Upper lobe of right lung (tissue), 1 donor: ENCODE measurements at places on chromosomes 12 and 14. TPM values are rescaled to one million over a fixed set of nuclear protein-coding genes. Genes with fewer than 3 reads are reported as not detected.

- peak overlapping the region; percentile 67 for H3K27ac ChIP-seq
- H3K4me1 ChIP-seq: peaks cover 51% of the 10 kb centered on the region
- peak overlapping the region; percentile 46 for H3K4me3 ChIP-seq
- H3K27me3 ChIP-seq: no peaks in the 10 kb centered on the region
- H3K36me3 ChIP-seq: peaks cover 42% of the 10 kb centered on the region
These were observed 5.8 kb downstream of the PHB2 start for GRCh38 chr12:6964605-6965025.

DNA sequence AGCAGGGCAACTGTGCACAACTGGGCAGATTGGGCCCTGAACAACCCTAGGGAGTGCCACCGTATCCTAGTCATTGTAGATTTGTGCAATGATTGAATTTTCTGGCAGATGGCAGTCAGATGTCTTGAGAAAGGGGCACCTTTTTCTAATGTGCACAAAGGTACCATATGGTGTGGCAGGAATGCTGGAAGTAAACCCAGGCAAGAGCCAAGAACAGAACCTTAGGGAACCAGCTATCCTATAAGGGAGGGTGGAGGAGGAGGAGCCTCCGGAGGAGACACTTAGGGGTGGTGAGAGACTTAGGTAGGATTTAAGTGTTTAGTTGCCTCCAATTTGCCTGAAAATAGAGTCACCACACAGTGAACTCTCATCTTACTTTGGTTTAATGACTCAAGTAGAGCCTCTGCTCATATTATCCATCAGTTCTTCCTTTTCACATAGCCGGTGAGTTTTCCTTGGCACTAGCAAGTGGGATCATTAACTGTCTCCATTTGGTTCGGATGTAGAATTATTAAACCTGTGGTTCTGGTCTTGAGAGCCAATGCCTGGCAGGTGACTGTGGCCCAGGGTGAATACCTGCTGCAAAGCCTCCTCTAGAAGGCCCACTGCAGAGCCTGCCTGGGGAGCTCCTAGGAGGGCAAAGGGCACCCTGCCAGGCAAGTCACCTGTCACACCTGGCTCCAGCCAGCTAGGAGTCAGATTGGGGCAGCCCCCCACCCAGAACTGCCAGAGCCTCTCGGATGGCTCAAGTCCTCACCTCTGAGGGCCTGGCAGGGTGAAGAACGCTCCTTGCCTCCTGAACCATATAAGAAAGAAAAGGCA is 184.4 kb upstream of the HIF1A start:
- DNase-seq: no peak
- peak overlapping the region; percentile 45 for H3K27ac ChIP-seq
- H3K27me3 ChIP-seq: no peaks in the 10 kb centered on the region
- no peak overlapping the region for H3K4me3 ChIP-seq
- no peaks in the 10 kb centered on the region for H3K36me3 ChIP-seq
- H3K4me1 ChIP-seq: peaks cover 38% of the 10 kb centered on the region

GRCh38 chr14:34983786-34984185 is 994 bp downstream of the SRP54 start:
- peaks cover 4% of the 10 kb centered on the region for H3K36me3 ChIP-seq
- peak overlapping the region; percentile 73 for H3K4me3 ChIP-seq
- no peak for DNase-seq

Gene FAM181A
- total RNA-seq: 3.5 TPM

Gene CLEC1A
- 15.0 TPM for total RNA-seq
